Uterus (tissue), 4 donors: ENCODE measurements at places on chromosomes 1 and 21. TPM values are rescaled to one million over a fixed set of nuclear protein-coding genes. Genes with fewer than 3 reads are reported as not detected.

GRCh38 chr21:33135925-33136324, 66.0 kb downstream of the OLIG1 start:
- H3K36me3 ChIP-seq: no peaks in the 10 kb centered on the region
- H3K27ac ChIP-seq: no peak overlapping the region
- H3K27me3 ChIP-seq: no peaks in the 10 kb centered on the region

- H3K27me3 ChIP-seq: no peaks in the 10 kb centered on the region
- no peak overlapping the region for H3K4me3 ChIP-seq
- H3K27ac ChIP-seq: no peak overlapping the region
- DNase-seq: no peak
- H3K36me3 ChIP-seq: no peaks in the 10 kb centered on the region
Observed at GRCh38 chr1:29166291-29166878, 15.3 kb downstream of the SRSF4 start.

DNA sequence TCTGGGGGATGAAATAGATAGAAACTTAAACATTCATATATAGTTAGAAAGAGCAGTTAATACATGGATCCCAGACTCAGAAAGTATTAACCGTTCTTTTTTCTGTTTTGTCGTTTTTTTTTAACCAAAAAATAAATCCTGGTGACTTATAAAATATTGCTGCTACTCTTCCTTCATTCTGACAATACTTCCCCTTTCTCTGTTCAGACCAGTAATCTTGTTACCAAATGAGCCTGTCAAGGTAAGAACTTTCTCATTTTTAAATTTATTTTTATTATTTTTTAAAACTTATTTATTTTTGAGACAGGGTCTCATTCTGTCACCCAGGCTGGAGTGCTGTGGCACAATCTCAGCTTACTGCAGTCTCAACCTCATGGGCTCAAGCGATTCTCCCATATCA, 13.7 kb downstream of the PTPN22 start:
- no peaks in the 10 kb centered on the region for H3K4me1 ChIP-seq
- no peaks in the 10 kb centered on the region for H3K27me3 ChIP-seq
- H3K4me3 ChIP-seq: no peak overlapping the region
- DNase-seq: no peak
- H3K36me3 ChIP-seq: no peaks in the 10 kb centered on the region

Gene SLC44A3
- 4.1 TPM for total RNA-seq

Gene GPR157
- 3.0 TPM for total RNA-seq

Gene RNF19B
- 20.7 TPM for total RNA-seq

DNA sequence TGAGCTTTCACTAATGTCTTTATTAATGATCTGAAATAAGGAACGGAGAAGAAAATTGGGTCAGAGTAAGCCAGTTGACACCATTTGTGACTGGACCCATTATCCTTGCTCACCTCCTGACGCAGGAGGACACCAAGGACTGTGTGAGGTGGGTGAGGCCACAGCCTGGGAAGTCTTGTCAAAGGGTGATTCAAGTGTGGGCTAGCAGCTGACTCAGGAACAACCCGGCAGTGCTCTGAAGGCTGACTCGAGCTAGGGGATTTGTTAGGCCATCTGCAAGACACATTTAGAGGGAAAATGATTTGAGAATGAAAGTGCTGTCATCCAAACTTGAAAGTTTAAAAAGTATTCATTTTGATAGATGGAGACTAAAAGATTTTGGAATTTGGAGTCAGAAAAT, 21.2 kb downstream of the PRRX1 start:
- H3K4me1 ChIP-seq: peaks cover 8% of the 10 kb centered on the region

DNA sequence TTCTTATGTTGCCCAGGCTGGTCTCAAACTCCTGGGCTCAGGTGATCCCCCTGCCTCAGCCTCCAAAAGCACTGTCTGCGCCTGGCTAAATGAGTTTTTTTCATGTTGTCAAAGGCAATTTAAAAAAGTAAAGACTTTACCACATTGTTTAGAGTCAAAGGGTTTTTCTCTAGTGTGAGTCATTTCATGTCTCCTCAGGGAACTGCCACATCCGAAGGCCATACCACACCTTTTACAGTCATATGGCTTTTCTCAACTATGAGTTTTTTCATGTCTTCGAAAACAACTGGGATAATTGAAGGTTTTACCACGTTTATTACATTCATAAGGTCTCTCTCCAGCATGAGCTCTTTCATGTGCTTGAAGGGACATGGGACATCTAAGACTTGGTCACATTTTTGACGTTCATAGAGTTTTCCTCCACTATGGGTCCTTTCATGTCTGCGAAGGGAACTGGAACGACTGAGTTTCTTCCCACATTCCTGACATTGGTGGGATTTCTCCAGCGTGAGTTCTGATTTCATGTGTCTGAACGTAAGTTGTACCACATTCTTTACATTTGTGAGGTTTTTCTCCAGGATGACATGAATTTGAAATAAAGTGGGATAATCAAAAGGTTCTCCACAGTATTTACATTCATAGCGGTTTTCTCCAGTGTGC, 65.6 kb downstream of the UCHL5 start:
- DNase-seq: no peak
- H3K4me1 ChIP-seq: no peaks in the 10 kb centered on the region
- H3K27ac ChIP-seq: no peak overlapping the region
- no peak overlapping the region for H3K4me3 ChIP-seq

GRCh38 chr1:232112076-232112475, 485.5 kb downstream of the DISC1 start:
- no peak for DNase-seq
- H3K4me1 ChIP-seq: no peaks in the 10 kb centered on the region
- H3K27me3 ChIP-seq: no peaks in the 10 kb centered on the region
- no peaks in the 10 kb centered on the region for H3K36me3 ChIP-seq
- H3K27ac ChIP-seq: no peak overlapping the region
- H3K4me3 ChIP-seq: no peak overlapping the region

GRCh38 chr1:3387401-3387800, 67.1 kb upstream of the ARHGEF16 start:
- DNase-seq: no peak
- H3K36me3 ChIP-seq: no peaks in the 10 kb centered on the region
- H3K27ac ChIP-seq: no peak overlapping the region
- H3K27me3 ChIP-seq: peaks cover 22% of the 10 kb centered on the region
- H3K4me3 ChIP-seq: no peak overlapping the region
- no peaks in the 10 kb centered on the region for H3K4me1 ChIP-seq

DNA sequence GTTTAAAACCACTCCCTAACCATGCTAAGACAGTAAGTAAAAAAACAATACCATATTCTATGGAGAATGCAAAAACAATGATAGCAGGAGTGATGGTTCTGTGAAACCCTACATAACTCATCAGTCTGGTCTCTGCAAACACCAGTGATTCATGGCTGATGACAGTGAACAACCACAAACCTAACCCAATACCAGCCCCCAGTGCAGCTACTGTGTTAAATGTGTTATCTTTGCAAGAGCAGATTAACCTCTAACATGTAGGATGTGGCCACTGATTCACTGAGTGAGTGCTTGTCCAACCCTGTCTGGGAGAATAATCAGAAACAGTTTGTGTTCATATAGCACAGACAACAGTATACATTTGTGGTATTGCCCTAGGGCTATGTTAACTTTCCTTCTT, 100.2 kb upstream of the COG2 start:
- H3K27me3 ChIP-seq: no peaks in the 10 kb centered on the region
- no peak overlapping the region for H3K27ac ChIP-seq
- DNase-seq: no peak
- no peaks in the 10 kb centered on the region for H3K36me3 ChIP-seq
